ENCODE measurements at places on chromosomes 5 and 9.

DNA sequence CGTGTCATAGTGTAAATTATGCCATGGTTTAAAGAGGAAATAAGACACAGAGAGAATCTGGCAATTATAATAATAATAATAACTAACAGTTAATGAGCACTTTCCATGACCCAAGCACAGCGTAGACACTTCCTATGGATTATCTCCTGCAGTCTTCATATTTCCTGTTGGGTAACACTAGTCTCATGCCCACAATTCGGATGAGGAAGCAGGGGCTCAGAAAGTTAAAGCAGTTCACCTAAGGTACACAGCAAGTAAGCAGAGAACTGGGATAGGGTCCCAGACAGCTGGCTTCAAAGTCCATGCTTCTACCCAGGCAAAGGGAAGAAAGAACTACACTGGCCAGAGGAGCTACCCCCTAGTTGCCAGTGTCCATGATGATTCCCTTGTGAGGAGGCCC lies 27.9 kb upstream of the TGFBI start:
- peak overlapping the region; percentile 93 for H3K27ac ChIP-seq
- no peaks in the 10 kb centered on the region for H3K36me3 ChIP-seq
- DNase-seq, result no peak
- H3K4me1 ChIP-seq, result peaks cover 41% of the 10 kb centered on the region

- no peaks in the 10 kb centered on the region for H3K27me3 ChIP-seq
- no peak for DNase-seq
- no peak overlapping the region for H3K4me3 ChIP-seq
- H3K4me1 ChIP-seq, result no peaks in the 10 kb centered on the region
- H3K36me3 ChIP-seq, result no peaks in the 10 kb centered on the region
- no peak overlapping the region for H3K27ac ChIP-seq
These were observed 136.0 kb upstream of the NREP start for GRCh38 chr5:111892949-111893348.

DNA sequence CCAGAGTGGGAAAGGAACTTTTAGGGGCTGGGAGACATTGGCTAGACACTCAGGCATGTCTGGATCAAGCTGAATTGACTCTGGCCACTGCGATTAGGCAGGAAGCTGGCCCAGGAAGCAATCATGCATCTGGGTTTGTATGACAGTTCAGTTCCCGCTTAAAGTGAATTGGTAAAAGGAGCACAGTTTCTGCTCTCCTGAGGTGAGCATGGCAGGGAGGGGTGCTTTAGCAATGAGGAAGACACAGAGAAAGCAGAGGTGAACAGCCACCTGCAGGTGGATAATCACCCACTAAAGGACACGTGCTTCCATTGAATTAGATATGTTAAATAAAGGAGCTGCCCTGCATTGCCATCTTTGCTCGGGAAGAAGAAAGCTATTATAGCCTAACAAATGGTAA lies 248.1 kb upstream of the MAP3K1 start:
- no peak for DNase-seq
- H3K27me3 ChIP-seq, result no peaks in the 10 kb centered on the region
- H3K27ac ChIP-seq, result no peak overlapping the region
- no peaks in the 10 kb centered on the region for H3K36me3 ChIP-seq
- H3K4me3 ChIP-seq, result no peak overlapping the region

- no peaks in the 10 kb centered on the region for H3K36me3 ChIP-seq
- H3K4me3 ChIP-seq, result no peak overlapping the region
- DNase-seq, result no peak
These were observed 4.2 kb upstream of the ENTPD8 start for GRCh38 chr9:137445275-137445807.

- H3K27me3 ChIP-seq, result no peaks in the 10 kb centered on the region
- no peak for DNase-seq
- no peak overlapping the region for H3K4me3 ChIP-seq
- H3K36me3 ChIP-seq, result no peaks in the 10 kb centered on the region
- no peak overlapping the region for H3K27ac ChIP-seq
- H3K4me1 ChIP-seq, result no peaks in the 10 kb centered on the region
These were observed 588.0 kb upstream of the KLF4 start for GRCh38 chr9:108077556-108077955.

DNA sequence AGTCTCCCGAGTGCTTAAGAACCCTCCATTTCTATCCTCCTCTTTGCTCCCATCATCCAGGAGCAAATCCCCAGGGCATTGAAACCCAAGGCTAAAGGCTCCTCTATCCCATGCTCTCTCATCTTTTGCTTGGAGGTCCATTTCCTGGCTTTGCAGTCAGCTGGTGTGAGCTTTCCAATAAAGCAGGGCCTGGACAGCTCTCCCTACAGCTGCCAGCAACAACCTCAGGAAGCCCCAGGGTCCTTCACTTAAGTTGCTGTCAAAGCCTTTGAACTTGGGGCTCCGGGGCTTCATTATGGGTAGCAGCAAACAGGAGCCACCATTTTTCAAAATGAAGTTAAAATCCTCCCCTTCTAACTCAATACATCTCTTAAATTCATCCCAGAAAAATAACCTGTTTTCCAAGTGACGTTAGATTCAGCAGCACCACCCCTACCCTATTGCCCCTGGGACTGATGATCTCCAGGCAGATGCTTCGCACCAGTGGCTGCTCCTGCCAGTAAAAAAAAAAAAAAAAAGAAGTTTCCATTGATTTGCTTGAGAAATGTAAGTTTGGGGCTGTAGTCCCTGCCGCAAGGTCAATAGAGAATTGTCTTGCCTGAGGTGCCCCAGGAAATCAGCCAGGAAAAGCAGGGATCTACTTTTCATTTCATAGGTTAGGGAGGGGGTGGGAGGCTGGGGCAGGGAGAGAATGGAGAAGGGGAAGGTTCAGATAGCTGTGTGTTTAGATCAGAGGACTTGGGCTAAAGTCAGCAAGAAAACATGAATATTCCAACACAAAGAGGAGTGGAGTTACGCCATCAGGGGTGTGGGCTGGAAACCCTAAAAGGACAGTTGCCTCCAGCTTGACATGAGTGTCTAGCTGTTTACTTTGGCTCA lies 83.8 kb upstream of the IL6ST start:
- H3K27ac ChIP-seq, result no peak overlapping the region
- H3K4me1 ChIP-seq, result no peaks in the 10 kb centered on the region
- H3K27me3 ChIP-seq, result no peaks in the 10 kb centered on the region

DNA sequence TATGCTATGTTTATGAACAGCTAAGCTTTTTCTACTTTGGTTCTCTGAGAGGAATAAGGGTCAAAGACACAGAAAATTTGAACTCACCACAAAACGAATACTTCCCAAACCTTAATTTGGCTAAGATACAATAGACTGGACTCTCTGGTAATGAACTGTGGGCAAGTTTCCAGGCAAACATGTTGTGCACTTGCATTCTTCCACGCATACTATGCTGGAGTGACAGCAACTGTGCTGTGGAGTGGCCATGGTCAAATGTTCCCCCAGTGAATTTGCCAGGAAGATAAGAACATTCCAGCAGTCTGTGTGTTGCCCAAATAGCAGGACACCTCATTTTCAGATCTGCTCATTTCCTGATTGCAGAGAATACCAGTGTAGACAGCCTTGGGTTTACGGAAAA lies 275.3 kb upstream of the IL12B start:
- no peak for DNase-seq
- H3K4me1 ChIP-seq, result no peaks in the 10 kb centered on the region
- H3K27me3 ChIP-seq, result no peaks in the 10 kb centered on the region
- H3K4me3 ChIP-seq, result no peak overlapping the region

GRCh38 chr9:114034661-114035062 lies 43.4 kb downstream of the AMBP start:
- peaks cover 3% of the 10 kb centered on the region for H3K36me3 ChIP-seq
- H3K27ac ChIP-seq, result no peak overlapping the region
- no peaks in the 10 kb centered on the region for H3K27me3 ChIP-seq

DNA sequence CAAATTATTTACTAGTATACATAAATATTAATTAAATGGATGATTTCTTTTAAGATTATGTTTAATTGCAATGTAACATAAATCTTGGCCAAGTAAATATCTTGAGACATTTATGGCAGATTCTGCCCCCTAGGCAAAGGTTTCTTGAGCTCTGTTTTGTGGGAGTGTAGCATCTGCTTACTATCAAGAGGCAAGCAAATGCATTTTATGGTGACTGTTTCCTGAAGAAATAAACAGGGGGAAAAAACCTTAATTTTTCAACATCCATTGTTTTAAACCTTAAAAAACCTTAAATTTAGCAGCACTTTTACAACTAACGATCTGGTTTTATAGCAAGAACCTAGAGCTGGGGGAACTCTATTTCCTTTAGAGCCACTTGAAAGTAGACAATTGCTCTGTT lies 25.7 kb upstream of the FREM1 start:
- no peaks in the 10 kb centered on the region for H3K4me1 ChIP-seq
- no peak overlapping the region for H3K27ac ChIP-seq
- no peaks in the 10 kb centered on the region for H3K27me3 ChIP-seq
- H3K4me3 ChIP-seq, result no peak overlapping the region
- no peaks in the 10 kb centered on the region for H3K36me3 ChIP-seq

- no peaks in the 10 kb centered on the region for H3K27me3 ChIP-seq
- peaks cover 7% of the 10 kb centered on the region for H3K4me1 ChIP-seq
- peaks cover 26% of the 10 kb centered on the region for H3K36me3 ChIP-seq
- peak; percentile 72 for DNase-seq
- no peak overlapping the region for H3K27ac ChIP-seq
These were observed 2.4 kb downstream of the EGR1 start for GRCh38 chr5:138467711-138468132.

DNA sequence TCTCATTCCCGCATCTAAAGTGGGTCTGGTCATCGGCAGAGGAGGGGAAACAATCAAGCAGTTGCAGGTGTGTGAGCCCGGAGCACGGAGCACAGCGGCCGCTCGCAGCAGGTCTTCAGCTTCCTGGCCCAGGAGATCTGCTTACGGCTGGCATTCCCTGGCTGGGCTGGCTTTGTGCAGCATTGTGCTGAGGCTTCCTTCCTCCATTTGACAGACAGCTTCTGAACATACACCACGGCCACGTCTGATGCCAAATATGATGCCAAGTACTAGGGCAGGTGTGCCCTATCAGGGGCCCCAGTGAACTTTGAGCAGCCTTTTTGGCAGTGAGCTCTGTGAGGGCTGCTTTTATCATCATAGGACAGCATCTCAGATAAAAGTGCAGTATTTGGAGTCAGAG lies 37.1 kb downstream of the FUBP3 start:
- no peak overlapping the region for H3K27ac ChIP-seq
- H3K27me3 ChIP-seq, result no peaks in the 10 kb centered on the region
- H3K4me3 ChIP-seq, result no peak overlapping the region
- DNase-seq, result no peak

DNA sequence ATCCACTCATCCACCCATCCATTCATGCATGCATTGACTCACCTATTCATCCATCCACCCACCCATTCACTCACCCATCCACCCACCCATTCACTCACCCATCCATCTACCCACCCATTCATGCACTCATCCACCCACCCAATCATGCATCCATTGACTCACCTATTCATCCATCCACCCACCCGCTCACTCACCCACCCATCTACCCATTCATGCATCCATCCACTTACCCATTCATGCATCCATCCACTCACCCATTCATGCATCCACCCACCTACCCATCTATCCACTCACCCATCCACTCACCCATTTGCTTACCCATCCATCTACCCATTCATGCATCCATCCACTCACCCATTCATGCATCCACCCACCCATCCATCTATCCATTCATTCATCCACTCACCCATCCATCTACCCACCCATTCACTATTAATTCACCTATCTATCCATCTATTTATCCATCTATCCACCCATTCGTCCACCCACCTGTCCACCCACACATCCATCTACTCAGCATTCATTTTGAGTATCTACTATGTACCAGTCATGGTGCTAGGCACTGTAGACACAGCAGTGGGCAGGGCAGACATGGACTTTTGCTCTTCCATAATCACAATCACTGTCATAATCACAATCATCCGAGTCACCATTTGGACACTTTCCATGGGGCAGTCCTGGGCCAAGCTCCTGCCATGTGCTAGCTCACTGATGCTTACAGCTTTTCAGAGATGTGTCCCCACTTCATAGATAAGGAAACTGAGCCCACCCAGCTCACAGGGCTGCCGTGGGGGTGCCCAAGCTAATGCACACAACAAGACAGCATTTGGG lies 34.4 kb downstream of the HMCN2 start:
- no peak overlapping the region for H3K4me3 ChIP-seq
- no peak for DNase-seq
- no peaks in the 10 kb centered on the region for H3K27me3 ChIP-seq
- H3K4me1 ChIP-seq, result no peaks in the 10 kb centered on the region
- H3K27ac ChIP-seq, result no peak overlapping the region

DNA sequence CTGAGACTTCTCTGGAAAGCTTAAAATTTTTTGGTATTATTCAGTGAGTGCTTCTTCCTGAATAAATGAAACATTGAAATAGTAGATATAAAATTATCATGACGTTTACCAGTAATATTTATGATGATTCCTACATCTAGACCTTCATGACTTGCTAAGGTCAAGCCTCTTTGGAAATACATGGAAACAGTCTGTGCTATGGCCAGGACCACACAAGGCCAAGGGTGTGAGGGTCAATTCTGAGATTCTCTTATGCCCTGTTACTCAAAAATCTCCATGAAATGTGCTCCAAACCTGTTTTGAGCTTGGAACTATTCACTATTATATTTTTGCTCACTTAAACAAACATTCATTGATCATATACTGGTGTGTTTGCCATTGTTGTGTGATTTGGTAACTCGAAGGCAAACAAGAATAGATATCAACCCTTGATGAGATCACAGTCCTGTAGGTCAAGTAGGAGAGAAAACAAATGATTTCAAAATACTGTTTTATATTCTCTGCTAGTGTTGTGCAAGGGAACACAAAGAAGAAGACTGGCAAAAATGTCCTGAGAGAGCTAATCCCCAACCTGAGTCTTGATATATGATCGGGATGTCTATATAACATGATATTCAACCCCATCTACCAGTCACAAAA lies 1254.9 kb upstream of the DMAC1 start:
- H3K4me3 ChIP-seq, result no peak overlapping the region
- no peak for DNase-seq
- no peaks in the 10 kb centered on the region for H3K36me3 ChIP-seq
- no peaks in the 10 kb centered on the region for H3K4me1 ChIP-seq
- no peak overlapping the region for H3K27ac ChIP-seq

GRCh38 chr9:4583001-4583400 lies 79.1 kb upstream of the PLPP6 start:
- no peak overlapping the region for H3K4me3 ChIP-seq
- H3K36me3 ChIP-seq, result no peaks in the 10 kb centered on the region
- no peak for DNase-seq
- H3K27ac ChIP-seq, result no peak overlapping the region

- no peaks in the 10 kb centered on the region for H3K36me3 ChIP-seq
- no peak for DNase-seq
- H3K4me1 ChIP-seq, result peaks cover 18% of the 10 kb centered on the region
- no peak overlapping the region for H3K4me3 ChIP-seq
- H3K27me3 ChIP-seq, result no peaks in the 10 kb centered on the region
- no peak overlapping the region for H3K27ac ChIP-seq
These were observed 43.2 kb downstream of the GARNL3 start for GRCh38 chr9:127307802-127308201.

DNA sequence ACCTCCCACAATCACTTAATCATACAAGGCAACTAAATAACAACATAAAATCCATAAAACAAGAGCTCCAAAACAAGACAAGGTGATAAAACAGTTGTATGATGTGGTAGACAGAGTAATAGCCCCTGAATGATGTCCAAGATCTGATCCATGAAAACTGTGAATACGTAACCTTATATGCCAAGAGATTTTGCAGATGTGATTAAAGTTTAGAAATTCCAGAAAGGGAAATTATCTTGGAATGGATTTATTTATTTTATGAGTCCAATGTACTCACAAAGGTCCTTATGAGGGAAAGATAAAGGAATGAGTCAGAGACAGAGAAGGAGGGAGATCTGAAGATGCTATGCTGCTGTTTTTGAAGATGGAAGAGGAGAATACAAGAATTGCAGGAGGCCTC lies 1775.7 kb upstream of the C9orf72 start:
- no peak overlapping the region for H3K4me3 ChIP-seq
- no peak overlapping the region for H3K27ac ChIP-seq
- DNase-seq, result no peak

GRCh38 chr9:114033397-114034103 lies 44.5 kb downstream of the AMBP start:
- H3K4me1 ChIP-seq, result no peaks in the 10 kb centered on the region
- H3K27ac ChIP-seq, result no peak overlapping the region
- no peak for DNase-seq
- H3K27me3 ChIP-seq, result no peaks in the 10 kb centered on the region
